ENCODE measurements at places on chromosomes 3 and 15.
A peak's percentile ranks its signal among the peaks of the same experiment; 100 is the strongest.

GRCh38 chr3:18345015-18345367 is 80.1 kb downstream of the SATB1 start:
- DNase-seq = no peak

- peak; percentile 9 for DNase-seq
Measured at GRCh38 chr3:192687488-192688152, 39.7 kb downstream of the FGF12 start.

- peak; percentile 95 for DNase-seq
Measured at GRCh38 chr3:126961191-126961790, 21.6 kb upstream of the PLXNA1 start.

DNA sequence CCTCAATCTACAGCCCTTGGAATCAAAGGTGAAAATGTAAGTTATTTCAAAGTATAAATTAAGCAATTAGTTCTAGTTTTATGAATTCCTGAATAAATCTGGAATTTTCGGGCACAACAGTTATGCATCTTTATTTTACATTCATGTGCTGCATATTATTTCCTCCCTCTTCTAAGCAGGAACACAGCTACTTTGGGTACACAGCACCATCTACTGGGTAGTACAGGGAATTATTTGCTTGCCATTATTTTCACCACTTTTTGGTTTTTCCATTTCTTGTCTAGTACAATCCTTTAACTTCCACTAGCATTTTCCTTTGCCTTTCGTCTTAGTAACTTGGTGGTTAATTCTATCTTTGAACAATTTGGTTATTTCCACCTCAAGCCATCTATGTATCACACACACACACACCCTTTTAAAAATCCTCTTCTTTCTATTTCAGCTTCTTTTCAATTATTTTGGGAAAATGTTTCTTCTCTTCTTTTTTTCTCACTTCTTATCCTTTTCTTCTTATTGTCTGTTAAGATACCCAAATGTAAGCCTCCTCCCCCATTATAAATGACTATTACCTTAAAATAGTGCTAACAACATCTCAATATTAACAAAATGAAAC is 451.0 kb downstream of the MFSD1 start:
- peak; percentile 68 for DNase-seq
